Stimulated activated CD4-positive, alpha-beta T cell treated with anti-CD3 and anti-CD28 coated beads, Interleukin-15, amount 100 ng/mL, for 1 hour (primary cell): ENCODE measurements at places on chromosomes 13 and 19.

DNA sequence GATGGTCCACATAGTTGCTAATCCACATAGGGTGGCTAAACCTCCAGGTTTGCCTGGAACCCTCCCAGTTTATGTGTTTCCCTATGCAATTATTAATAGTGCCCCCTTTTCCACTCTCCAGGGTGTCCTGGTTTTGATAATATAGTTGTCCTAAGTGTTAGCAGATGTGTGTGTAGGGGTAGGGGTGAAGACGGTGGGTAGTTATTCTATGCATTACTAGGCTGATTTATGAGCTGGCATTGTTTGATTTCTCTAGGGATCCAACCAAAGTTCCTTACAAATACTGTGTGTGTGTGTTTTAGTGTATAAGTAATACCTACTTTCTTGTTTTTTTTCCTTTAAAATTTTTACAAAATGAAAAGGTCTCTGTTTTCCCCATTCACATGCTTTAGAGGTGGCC, 21.1 kb downstream of the GTF2F2 start:
- no peak for DNase-seq

DNA sequence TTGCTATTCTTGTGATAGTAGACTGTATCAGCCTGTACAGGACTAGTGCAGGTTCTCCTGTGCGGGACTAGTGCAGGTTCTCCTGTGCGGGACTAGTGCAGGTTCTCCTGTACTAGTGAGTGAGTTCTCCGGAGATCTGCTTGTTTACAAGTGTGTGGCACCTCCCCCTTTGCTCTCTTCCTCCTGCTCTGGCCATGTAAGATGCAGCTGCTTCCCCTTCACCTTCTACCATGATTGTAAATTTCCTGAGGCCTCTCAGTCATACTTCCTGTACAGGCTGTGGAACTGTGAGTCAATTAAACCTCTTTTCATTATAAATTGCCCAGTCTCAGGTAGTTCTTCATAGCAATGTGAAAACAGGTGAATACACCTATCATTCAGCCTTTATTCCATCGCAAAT, 289.6 kb downstream of the TEX29 start:
- no peak for DNase-seq

- no peak for DNase-seq
These were observed 11.6 kb upstream of the CLDN10 start for GRCh38 chr13:95540888-95541287.

DNA sequence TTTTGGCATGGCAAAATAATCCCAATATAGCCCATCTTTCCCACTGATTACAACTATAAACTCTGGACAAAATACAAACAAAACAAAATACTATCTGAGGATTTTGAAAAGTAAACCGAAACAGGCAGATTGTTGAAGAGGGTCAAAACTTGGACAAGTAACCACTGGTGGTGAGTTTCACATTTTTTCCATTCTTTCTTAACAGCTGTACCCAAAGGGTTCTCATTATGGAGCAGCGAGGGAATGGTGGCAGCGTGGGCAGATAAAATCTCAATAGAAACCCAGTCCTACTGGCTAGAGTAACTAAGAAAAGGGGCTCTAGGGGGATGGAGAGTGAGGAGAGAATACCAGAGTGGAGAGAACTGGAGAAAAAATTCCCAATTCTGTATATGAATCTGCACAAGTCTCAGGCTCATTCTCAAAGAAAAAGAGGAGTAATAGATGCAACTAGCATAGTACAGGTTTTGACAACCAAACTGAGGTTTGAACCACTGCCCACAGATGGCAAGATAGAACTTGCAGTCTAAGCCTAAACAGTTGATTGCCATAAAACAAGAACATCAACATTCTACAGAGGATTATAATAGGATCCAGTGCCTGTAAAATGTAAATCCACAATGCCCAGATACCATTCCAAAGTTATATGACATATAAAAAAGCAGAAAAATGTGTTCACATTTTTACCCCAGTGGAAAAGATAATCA, 284.5 kb downstream of the KCNRG start:
- DNase-seq: no peak

GRCh38 chr19:28521614-28522544, 691.1 kb downstream of the UQCRFS1 start:
- no peak for DNase-seq

DNA sequence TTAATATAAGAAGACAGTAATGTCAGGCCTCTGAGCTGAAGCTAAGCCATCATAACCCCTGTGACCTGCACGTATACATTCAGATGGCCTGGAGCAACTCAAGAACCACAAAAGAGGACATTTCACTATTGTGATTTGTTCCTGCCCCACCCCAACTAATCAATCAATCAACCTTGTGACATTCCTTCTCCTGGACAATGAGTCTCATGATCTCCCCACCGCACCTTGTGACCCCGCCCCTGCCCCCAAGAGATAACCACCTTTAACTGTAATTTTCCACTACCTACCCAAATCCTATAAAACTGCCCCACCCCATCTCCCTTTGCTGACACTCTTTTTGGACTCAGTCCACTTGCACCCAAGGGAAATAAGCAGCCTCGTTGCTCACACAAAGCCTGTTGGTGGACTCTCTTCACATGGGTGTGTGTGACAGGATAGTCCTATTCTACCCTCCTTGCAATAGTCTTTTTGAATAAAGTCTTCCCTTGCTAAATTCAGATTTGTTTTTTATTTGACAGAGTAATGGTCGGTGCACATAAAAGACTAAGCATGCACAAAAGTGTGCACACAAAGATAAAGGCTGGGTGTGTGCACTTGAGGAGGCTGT, 14.0 kb downstream of the CD70 start:
- no peak for DNase-seq

DNA sequence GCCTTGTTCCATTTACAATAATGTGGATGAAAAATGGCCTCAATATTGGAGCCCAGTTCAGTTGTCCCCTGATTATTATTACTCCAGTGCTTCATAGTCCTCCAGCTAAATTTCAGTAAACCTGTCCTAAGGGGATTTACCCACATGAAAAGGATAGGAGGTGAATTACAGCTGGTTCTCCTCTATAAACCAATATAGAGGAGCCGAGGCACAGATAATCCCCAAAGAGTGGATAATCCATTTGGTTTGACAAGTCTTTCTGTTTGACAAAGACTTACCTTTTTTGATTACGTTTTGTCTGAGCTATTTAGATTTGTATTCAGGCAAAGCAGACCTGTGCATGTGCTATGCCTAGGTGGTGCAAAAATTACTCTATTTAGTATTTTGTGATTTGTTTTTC, 2.7 kb downstream of the CNMD start:
- no peak for DNase-seq

DNA sequence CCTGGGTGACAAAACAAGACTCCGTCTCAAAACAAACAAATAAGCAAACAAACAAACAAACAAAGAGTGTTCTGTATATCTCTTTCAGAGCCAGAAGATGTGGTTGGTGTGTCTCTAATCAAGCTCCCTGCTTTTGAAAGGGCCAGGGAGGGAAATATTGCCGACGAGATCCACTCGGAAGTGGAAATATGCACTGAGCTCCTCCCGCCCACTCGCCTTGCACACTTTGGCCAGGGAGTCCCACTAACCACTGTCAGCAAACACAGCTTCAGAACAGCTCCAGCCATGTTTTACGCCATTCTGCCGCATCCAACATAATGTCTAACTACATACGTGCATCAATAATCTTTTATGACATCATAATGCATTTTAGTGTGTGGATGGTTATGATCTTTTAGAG, 155.5 kb upstream of the VSTM2B start:
- DNase-seq: no peak

- DNase-seq: no peak
These were observed 14.0 kb downstream of the MOB3A start for GRCh38 chr19:2081873-2082810.

- no peak for DNase-seq
These were observed 1.1 kb upstream of the CALR start for GRCh38 chr19:12937093-12937926.

GRCh38 chr19:2333807-2334211, 5.3 kb downstream of the SPPL2B start:
- DNase-seq: no peak

- DNase-seq: no peak
These were observed 16.2 kb downstream of the PPP1R12C start for GRCh38 chr19:55101261-55101660.

- no peak for DNase-seq
These were observed 2.6 kb upstream of the POLR2E start for GRCh38 chr19:1097810-1098176.

GRCh38 chr13:99659866-99660554, 158.7 kb downstream of the TM9SF2 start:
- DNase-seq: no peak

GRCh38 chr13:106916329-106916976, 348.5 kb upstream of the ARGLU1 start:
- DNase-seq: no peak

DNA sequence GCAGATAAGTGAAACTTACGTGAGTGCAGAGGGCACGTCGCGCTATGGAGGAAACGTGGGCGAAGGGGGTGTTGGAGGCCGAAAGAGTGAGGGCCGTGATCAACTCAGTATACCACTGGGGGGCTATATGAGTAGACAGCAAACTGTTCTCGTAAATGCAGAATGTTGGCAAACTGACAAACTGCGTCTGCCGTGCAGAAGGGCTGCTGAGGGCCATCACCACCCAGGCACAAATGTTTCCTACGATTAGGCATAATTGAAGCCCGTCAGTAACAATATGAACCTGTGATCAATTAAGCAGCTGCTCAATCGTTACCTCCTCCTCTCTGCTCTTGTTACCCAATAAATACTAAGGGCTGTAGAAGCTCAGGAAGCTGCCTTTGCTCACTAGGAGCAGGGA, 17.3 kb upstream of the MADCAM1 start:
- no peak for DNase-seq

GRCh38 chr19:17762505-17763229, 11.4 kb downstream of the FCHO1 start:
- no peak for DNase-seq

DNA sequence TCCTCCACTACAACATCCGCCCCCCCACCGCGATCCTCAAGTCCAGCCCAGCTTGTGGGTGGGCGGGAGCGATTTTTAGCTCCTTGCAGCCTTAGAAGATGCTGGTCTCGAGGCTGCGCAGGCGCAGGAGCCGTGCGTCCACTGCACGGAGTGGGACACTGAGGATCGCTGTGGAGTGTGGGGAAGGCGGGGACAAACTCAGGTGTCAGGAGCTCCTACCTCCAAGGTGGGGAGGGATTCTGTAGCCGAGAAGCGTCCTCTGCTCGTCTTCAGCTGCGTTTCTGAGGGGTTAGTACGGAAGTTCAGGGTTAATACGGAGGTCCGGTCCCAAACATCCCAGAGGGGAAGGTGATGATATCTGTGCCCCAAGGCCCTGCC, at the start of gene RTBDN:
RTBDN (minus strand) TSS at position 14 of the 378 bp plus-strand sequence. CDS start 4,600 bp downstream, outside the sequence.
- DNase-seq: no peak

DNA sequence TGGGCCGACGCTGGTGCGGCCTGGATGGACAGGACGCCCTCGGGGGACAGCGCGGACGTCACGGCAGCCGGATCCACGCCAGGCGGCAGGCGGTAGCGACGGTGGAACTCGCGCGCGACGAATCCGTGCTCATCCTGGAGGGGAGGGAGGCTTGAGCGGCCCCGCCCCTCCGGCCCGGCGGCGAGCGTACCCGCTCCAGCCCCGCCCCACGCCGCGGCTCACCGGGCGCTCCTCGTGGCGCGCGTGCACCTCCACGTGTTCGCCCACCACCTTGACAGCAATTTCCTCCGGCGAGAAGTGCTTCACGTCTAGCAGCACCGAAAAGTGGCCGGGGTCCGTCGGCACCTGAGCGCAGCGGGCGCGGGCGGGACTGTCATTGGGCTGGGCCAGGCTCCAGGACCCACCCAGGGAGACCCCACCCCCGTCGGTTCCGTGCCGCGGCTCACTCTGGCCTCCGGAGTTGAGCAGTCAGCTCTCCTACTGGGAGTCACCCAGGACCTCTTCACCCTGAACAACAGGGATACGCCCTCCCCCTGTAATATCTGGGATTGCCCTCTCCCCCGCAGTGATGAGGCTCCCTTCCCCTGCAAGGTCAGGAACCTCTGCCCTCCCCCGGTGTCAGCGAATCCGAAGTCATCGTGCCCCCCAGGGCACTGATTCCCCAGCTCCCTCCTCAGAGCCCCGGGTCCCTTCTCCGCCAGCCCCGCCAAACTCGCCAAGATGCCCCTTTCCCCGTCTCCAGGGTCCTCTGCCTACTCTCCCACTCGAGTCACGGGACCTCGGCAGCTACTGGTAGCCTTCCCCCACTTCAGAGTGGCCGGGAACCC, 1.1 kb downstream of the HSPB6 start:
- DNase-seq: peak; percentile 48
